ENCODE measurements at places on chromosomes 7 and 10.
A peak's percentile ranks its signal among the peaks of the same experiment; 100 is the strongest.

GRCh38 chr10:76270464-76270863 lies 839.0 kb downstream of the LRMDA start:
- DNase-seq: no peak

DNA sequence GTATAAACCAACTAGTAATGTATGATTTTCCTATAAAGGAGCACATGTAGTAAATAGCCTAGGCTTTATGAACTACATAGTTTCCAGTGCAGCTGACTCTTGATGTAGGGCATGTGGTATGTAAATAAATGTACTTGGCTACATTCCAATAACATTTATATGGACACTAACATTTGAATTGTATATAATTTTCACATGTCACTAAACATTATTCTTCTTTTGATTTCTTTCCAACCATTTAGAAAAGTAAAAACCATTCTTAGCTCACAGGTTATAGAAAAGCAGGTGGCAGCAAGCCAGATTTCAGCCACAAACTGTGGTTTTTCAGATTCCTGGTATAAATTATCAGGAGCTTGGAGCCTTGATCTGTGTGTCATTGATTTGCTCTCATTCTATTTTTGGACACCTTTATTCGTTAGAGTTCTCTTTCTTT lies 1182.0 kb downstream of the CNTNAP2 start:
- DNase-seq: peak; percentile 42

- no peak for DNase-seq
These were observed 17.7 kb downstream of the RAB19 start for GRCh38 chr7:140421521-140421920.

DNA sequence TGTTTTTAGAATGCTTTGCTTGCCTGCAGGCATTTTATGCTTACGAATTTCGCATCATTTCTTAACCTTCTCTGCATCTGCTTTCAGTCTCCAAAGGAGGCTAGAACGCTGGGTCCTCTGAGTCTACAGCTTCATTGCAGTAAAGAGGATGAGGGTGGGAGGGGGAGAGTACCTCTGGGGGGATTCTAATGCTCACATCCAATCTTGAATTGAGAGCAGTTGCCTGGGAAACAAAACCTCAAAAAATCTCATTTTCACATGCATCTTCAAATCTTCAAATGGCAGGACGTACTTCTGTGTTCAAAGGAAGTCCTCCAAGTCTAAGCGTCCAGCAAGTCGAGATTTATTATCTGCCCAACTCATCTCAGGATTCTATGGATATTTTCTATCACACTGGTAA lies 100.7 kb upstream of the PRKCQ start:
- no peak for DNase-seq

DNA sequence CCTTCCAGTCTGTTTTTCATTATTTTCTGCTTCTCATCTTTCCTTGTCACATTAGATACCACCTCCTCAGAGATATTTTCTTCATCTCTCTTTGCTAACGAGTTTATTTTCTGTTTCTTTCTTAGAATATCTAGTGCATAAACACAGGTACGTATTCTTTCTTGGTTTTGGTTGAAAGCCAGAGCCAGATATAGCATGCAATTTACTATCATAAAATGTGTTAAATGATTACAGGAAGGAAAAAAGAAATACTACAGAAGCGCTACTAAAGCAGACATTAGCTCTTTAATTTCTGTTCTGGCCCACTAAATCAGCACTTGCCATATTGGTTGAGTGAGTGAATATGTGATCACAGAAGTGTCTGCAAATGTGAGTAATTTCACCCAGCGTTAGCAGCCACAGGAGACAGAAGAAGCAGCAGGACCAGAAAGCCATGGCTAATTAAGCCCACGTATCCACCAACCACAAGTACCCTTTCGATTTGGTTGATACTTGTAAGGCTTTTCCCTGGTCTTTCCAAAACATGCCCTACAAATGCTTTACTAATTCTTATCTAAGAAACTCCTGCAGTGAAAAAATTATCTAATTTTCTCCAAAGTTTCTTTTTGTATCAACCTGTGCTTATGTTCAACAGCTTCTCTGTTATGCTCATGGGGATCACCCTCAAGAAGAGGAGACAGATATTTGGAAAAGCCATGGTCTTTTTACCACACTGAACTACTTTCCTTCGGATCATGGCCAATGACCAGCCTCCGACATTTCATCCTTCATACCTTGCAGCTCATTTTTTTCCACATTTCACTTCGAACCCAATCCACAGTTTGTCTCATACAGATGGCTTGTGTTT lies 23.1 kb upstream of the MACC1 start:
- DNase-seq: no peak

DNA sequence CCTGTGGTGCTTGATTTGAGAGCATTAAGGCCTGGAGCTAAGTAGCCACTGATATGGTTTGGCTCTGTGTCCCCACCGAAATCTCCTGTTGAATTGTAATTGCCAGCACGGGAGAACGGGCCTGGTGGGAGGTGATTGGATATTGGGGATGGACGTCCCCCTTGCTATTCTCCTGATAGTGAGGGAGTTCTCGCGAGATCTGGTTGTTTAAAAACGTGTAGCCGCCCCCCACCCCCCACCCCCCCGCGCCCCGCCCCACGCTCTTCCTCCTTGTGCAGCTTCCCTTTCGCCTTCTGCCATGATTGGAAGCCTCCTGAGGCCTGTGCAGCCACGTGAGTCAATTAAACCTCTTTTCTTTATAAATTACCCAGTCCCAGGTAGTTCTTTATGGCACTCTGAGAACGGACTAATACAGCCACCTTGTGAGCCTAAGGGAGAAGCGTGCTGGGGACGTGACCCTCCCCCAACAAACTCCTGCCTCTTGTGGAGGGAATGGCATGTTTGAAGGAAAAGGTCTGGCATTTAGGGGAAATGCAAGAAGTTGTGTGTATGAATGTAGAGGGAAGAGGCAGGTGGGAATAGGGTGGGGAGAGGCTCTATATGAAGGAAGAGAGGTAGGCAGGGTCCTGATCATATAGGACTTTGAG lies 118.0 kb upstream of the KMT2C start:
- no peak for DNase-seq

DNA sequence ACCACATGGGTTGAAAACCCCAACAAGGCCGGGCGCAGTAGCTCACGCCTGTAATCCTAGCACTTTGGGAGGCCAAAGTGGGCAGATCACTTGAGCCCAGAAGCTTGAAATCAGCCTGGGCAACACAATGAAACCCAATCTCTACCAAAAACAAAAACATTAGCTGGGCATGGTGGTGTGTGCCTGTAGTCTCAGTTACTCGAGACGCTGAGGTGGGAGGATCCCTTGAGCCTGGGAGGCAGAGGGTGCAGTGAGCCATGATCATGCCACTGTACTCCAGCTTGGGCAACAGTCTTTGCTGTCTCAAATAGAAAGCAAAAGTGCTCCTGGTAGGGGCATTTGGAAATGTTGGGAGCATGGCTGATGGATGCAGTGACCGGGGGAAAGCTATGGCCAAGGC lies 209.6 kb upstream of the PLXNA4 start:
- no peak for DNase-seq

DNA sequence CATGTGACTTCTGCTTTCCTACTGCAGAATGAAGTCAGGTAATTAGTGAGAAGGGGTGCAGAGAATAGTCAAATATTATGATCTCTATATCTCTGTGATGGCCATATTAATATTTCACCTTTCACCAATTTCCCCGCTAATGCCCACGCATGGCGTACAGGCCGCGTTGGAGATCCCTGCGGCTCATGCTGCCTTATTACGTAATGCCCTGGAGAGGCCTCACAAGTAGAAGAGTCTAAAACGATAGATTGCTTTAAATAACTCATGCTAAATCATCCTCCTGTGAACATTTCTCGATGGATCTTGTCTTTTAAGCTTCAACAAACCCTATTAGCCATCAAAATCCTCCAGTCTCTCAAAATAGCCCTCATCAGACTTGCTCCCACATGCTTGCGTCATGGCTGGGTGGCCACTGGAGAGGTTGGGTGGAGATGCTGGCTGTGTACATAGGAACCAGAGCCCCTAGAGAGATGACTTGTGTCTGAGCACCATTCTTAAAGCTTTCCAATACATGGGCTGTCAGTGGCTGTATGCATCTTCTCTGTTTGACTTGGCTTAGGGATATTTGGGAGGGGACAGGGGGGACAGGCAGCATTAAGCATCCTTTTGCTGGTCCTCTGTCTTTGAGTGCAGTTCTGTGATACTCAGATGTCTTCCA lies 79.5 kb upstream of the INSYN2A start:
- DNase-seq: no peak

- DNase-seq: no peak
These were observed 595 bp downstream of the TBL2 start for GRCh38 chr7:73577627-73578341.

DNA sequence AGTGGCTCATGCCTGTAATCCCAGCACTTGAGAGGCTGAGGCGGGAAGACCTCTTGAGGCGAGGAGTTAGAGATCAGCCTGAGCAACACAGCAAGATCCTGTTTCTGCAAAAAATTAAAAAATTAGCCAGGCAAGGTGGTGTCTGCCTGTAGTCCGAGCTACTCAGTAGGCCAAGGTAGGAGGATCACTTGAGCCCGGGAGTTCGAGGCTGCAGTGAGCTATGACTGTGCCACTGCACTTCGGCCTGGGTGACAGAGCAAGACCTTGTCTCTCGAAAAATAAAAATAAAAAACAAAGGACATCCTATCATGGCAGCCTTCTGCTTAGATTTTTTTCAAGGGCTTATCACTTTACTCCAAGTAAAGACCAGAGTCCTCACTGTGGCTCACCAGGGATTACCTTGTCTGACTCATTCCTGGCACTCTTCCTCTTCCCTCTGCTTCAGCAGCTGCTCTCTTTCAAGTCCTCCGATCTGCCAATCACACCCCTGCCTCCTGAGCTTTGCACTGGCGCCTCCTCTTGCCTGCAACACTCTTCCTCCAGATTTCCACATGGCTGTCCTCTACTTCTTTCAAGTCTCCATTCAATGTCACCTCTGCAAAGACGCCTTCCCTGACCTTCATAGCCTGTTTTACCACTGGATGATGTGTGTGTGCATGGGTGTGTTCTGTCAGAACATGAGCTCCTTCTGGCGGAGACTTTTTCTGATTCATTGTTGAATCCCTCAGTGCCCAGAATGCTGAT lies 7.7 kb downstream of the PRTFDC1 start:
- no peak for DNase-seq

- no peak for DNase-seq
These were observed 684.5 kb downstream of the GATA3 start for GRCh38 chr10:8738987-8739386.

DNA sequence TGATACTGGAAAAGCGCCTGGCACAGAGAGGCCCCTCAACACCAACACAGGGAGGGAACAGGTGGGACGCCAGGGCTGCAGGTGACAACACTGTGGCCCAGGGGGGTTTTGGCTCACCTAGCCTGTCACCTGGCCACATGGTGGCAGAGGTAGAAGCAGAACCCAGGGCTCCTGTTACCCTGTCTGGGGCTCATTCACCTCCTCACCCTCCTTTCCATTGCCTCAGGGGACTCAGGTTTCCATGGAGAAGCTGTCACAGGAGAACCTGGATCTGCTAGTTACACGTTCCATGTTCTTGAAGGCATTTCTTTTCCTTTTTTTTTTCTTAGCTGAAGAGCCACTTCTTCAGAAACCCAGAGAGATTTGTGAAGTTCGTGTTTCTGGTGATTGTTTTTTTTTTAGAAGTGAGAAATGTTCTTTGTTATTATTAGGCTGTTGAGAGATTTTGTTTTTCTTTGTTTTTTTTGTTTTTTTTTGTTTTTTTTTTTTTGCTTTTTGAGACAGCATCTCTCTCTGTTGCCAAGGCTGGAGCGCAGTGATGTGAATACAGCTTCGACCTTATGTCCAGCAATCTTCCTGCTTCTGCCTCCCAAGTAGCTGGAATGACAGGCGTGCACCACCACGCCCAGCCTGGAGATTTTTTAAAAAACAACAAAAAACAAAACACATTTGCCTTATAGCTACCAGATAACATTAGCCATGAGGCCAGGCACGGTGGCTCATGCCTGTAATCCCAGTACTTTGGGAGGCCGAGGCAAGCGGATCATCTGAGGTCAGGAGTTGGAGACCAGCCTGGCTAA lies 16.0 kb downstream of the DENND2A start:
- no peak for DNase-seq

DNA sequence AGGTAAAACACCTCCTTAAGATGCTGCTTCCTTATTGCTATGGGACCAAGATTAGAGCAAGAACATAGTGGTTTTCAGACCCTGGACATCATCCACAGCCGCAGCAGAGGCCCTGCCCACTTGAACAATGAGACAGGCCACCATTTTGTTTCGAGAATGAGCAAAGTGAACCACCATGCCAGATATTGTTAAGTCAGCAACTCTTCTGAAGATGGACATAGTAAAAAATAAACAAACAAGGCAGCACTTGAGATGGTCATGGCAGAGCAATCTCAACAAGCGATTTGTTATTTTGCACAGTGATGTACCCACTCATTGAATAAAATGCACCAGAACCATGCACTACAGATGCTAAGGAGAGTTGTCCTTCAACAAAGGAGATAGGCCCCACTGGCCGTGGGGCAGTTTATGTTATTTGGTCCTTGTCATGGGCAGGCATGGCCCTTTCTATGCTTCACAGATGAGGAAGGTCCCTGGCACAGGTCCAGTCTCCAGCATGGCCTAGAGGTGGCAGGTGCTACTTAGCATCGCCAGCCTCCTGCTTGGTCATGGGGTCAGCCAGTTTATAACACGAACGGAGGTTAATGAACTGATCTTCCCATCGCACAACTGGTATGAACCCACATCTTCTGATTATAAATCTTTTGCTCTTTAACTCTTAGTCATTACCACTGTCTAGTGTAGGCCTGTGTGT lies 44.1 kb downstream of the IKZF1 start:
- no peak for DNase-seq

GRCh38 chr10:11654659-11655058 lies 43.2 kb upstream of the USP6NL start:
- no peak for DNase-seq

DNA sequence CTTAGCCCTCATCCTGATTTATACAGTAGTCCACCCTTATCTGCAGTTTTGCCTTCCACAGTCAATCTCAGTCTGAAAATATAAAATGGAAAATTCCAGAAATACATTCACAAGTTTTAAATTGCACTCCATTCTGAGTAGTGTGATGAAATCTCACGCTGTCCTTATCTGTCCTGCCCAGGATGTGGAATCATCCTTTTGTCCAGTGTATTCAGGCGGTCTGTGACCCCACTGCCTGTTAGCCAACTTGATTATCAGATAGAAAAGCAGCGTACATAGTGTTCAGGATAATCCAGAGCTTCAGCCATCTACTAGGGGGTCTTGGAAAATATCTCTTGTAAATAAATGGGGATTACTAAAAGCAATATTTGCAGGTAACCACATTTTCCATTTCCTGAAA lies 146.3 kb downstream of the MALRD1 start:
- no peak for DNase-seq

DNA sequence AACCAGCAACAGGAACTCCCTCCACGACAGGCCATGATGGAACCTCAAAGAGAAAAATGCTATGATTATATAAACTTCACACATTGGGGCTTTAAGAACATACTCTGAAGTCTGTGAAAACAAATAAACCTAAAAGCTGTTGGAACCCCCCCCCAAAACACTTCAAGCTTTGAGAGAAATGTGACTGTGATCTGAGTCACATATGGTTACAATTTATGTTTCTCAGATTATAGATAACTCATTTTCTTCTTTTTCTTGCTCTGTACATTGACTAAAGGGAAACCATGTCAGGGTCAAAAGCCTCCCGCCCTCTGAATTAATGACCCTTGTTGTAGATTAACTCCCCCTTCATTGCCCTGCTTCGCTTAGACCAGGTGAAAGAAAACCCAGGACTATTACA lies 15.8 kb downstream of the VOPP1 start:
- no peak for DNase-seq

Measured in NCI-H748 treated with DMSO at 0.1 percent for 48 hours (cell line).